ENCODE measurements at places on chromosomes 3 and 15. TPM values are rescaled to one million over a fixed set of nuclear protein-coding genes. Genes with fewer than 3 reads are reported as not detected.

DNA sequence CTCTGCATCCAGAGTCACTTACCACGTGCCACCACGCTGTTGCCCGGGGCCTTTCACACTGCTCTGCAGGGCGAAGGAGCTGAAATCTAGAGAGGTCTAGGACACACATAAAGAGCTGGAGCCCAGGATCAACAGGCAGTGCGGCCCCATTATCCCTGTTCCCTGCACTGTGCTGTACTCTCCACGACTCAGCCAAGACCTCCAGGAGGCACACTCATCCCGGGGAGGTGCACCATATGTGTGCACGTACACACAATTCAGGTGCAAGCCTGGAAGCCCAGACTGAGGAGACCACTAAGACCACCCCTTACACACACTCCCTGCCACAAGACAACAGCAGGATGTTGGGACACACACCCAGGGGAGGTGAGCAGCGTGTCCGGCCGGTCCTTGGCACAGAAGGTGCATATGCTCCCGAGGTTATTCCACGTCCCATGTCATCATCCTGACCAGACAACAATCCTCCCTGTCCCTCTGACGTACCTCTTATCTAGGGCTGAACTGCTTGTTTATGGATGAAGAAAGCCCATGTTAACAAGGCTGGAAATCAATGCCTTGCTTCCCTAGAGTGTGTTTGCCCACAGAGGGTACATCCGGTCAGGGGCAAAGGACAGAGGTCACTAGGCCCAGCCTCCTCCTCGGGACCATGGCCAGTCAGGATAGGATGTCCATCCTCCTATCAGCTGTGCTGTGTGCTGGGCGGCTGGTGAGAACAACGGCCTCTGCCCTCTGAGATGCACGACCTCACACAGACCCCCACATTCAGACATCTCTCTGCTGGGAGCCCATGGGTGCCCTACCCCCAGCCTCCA lies 16.1 kb downstream of the KLF15 start:
- H3K4me1 ChIP-seq = peaks cover 6% of the 10 kb centered on the region
- no peak for DNase-seq
- peaks cover 20% of the 10 kb centered on the region for H3K27me3 ChIP-seq
- no peak overlapping the region for H3K4me3 ChIP-seq
- H3K27ac ChIP-seq = no peak overlapping the region
- peaks cover 5% of the 10 kb centered on the region for H3K36me3 ChIP-seq

GRCh38 chr15:70528270-70528706 lies 235.1 kb downstream of the UACA start:
- no peak overlapping the region for H3K27ac ChIP-seq
- DNase-seq = no peak
- H3K4me3 ChIP-seq = no peak overlapping the region
- H3K27me3 ChIP-seq = peaks cover 16% of the 10 kb centered on the region
- peaks cover 15% of the 10 kb centered on the region for H3K4me1 ChIP-seq

GRCh38 chr15:33636958-33637357 lies 326.2 kb downstream of the RYR3 start:
- H3K36me3 ChIP-seq = no peaks in the 10 kb centered on the region
- no peak overlapping the region for H3K4me3 ChIP-seq
- H3K27me3 ChIP-seq = peaks cover 89% of the 10 kb centered on the region
- H3K4me1 ChIP-seq = no peaks in the 10 kb centered on the region

GRCh38 chr3:31705736-31706135 lies 173.0 kb downstream of the STT3B start:
- H3K4me1 ChIP-seq = peaks cover 30% of the 10 kb centered on the region
- peak overlapping the region; percentile 72 for H3K27ac ChIP-seq
- no peak for DNase-seq
- no peak overlapping the region for H3K4me3 ChIP-seq

GRCh38 chr3:144055604-144056003 lies 84.0 kb downstream of the DIPK2A start:
- DNase-seq = peak; percentile 9
- no peak overlapping the region for H3K27ac ChIP-seq
- no peaks in the 10 kb centered on the region for H3K36me3 ChIP-seq
- peaks cover 14% of the 10 kb centered on the region for H3K4me1 ChIP-seq
- H3K4me3 ChIP-seq = no peak overlapping the region

DNA sequence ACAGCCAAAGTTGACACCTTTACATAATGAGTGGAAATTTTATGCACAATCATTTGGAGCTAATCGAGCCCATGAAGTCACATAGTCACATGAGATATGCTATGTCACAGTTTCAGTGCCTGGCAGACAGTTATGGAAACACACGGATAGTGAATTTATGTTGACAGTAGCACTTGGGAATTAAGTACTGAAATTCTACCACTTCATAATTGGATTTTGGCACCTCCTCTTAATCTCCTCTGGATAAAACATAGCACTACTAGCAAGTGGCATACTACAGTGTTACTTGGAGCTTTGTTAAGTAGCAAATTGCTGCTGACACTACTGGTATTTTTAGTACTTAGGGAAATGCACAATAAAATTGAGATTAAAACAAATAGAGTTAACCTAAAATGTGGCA lies 1679.4 kb downstream of the OTOL1 start:
- no peak overlapping the region for H3K4me3 ChIP-seq
- H3K4me1 ChIP-seq = peaks cover 6% of the 10 kb centered on the region
- DNase-seq = no peak
- H3K36me3 ChIP-seq = no peaks in the 10 kb centered on the region
- H3K27me3 ChIP-seq = no peaks in the 10 kb centered on the region

Gene GOLGA6B
- not detected for total RNA-seq

- DNase-seq = no peak
- H3K4me1 ChIP-seq = no peaks in the 10 kb centered on the region
- H3K36me3 ChIP-seq = no peaks in the 10 kb centered on the region
- no peak overlapping the region for H3K4me3 ChIP-seq
- no peak overlapping the region for H3K27ac ChIP-seq
These were observed 155.2 kb upstream of the C2CD4B start for GRCh38 chr15:62320259-62320658.

GRCh38 chr3:9347081-9347480 lies 15.8 kb upstream of the THUMPD3 start:
- H3K4me3 ChIP-seq = no peak overlapping the region
- H3K27ac ChIP-seq = no peak overlapping the region
- no peaks in the 10 kb centered on the region for H3K27me3 ChIP-seq
- no peak for DNase-seq
- peaks cover 18% of the 10 kb centered on the region for H3K4me1 ChIP-seq

DNA sequence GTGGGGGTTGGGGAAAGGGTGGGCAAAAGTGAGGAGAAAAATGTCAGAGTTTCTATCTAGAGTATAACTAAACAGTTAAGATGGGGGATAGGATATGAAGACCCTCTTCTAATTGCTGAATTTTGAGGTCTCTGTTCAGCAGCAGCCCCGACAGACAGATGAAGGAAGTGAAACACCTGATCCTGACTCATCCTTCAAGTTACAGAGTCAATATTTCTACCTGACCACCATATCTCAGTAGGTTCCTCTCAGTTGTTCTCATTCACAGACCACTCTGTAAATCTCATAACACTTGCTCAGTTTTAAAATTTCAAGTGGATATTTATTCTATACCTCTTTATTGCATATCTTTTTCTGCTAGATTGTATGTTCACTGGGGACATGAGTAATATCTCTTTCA lies 69.5 kb downstream of the CCDC54 start:
- no peak overlapping the region for H3K4me3 ChIP-seq
- no peak overlapping the region for H3K27ac ChIP-seq
- no peaks in the 10 kb centered on the region for H3K27me3 ChIP-seq
- no peak for DNase-seq
- H3K4me1 ChIP-seq = no peaks in the 10 kb centered on the region

- no peak within 1 kb of the TSS for H3K27ac ChIP-seq
- peak within 1 kb of the TSS; percentile 60 for H3K4me3 ChIP-seq
- DNase-seq = peak; percentile 66
- H3K4me1 ChIP-seq = no peaks in the 10 kb centered on the region
- H3K36me3 ChIP-seq = peaks cover 6% of the 10 kb centered on the region
These were observed at the start of gene RASGRP1 for GRCh38 chr15:38564557-38565286. RASGRP1 (minus strand) TSS chr15:38564814; CDS start chr15:38564628, 186 bp downstream.

GRCh38 chr15:85031086-85031943 lies 49.7 kb downstream of the PDE8A start:
- no peak overlapping the region for H3K4me3 ChIP-seq
- H3K27ac ChIP-seq = no peak overlapping the region
- peaks cover 21% of the 10 kb centered on the region for H3K4me1 ChIP-seq
- DNase-seq = no peak

Gene PIERCE2
- total RNA-seq = 3.5 TPM

Gene BMF
- not detected for total RNA-seq

DNA sequence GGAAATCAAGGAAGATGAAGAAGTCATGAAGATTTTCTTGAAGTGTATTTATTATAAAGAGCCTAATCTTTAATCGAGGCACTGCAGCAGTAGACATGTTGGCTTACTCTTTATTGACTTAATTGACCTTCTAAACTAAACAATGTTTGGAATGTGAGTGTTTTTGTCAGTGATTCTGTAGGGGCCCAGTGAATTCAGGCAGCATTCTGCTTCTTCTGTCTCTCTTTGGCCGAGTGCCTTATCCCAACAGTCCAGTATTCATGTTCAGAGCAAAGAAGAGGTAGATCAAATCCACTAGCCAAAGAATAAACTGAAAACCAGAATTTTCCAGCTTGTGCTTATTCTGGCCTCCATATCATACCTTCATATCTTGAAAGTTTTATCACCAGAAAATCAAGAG lies 55.7 kb downstream of the RLBP1 start:
- H3K4me3 ChIP-seq = no peak overlapping the region

DNA sequence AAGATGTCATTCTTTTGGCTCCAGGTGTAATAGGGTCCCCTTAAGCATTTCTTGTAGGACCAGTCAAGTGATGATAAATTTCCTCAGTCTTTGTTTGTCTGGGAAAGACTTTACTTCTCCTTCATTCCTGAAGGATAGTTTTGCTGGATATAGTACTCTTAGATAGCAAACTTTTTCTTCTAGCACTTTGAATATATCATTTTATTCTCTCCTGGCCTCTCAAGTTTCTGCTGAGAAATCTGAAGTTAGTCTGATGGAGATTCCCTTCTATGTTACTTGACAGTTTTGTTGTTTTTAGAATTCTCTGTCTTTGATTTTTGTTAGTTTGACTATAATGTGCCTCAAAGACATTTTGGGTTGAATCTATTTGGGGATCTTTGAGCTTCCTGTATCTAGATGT lies 181.2 kb upstream of the HES1 start:
- H3K4me1 ChIP-seq = peaks cover 10% of the 10 kb centered on the region
- no peak overlapping the region for H3K4me3 ChIP-seq
- H3K36me3 ChIP-seq = no peaks in the 10 kb centered on the region

Gene PEX5L
- total RNA-seq = 0.47 TPM

DNA sequence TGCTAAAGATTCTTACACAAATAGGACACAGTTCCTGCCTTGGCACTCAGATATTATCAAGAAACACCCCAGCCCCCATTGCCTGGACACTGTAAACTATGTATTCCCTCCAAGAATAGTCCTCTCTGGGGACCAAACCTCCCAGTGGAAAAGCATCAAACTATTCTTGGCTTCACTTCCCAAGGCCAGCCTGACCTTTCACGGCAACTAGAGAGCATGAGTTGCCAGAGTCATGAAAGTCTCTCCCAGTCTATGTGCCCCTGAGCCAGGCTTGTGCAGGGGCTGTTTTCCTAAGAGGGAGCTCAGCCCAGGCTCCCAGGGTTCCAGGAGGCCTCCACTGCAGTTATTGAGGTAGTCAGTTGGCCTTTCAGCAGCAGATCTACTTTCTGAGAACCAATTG lies 251.9 kb upstream of the TGFBR2 start:
- H3K4me1 ChIP-seq = peaks cover 44% of the 10 kb centered on the region
- no peaks in the 10 kb centered on the region for H3K27me3 ChIP-seq
- H3K36me3 ChIP-seq = no peaks in the 10 kb centered on the region
- H3K27ac ChIP-seq = no peak overlapping the region

Gene HRG
- total RNA-seq = 0.16 TPM

DNA sequence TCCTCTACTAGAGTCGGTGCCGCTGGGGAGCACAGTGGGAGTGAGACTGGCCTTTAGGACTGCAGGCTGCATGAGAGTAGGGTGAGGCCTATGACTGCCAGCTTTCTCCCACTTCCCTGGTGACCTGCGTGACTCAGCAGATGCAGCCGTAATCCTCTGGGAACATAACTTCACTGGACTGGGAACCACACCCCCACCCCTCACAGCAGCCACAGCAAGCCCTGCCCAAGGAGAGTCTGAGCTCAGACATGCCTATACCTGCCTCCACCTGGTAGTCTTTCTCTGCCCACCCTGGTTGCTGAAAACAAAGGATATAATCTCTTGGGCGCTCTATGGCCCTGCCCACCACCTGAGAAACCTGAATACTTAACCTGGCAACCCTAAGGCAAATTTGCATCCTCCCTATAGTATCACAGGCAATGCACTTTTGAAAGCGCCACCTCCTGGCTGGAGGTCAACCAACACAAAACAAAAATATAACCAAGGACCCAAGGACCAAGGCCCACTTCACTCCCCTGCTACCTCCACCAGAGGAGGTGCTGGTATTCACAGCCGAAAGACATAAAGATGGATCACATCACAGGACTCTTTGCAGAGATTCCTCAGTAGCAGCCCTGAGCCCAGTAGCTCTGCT lies 308.9 kb downstream of the CTNNB1 start:
- H3K4me1 ChIP-seq = peaks cover 12% of the 10 kb centered on the region
- H3K27ac ChIP-seq = peak overlapping the region; percentile 90
- peak; percentile 84 for DNase-seq
- no peak overlapping the region for H3K4me3 ChIP-seq
- H3K36me3 ChIP-seq = no peaks in the 10 kb centered on the region
- no peaks in the 10 kb centered on the region for H3K27me3 ChIP-seq

GRCh38 chr3:128343287-128344051 lies 123.2 kb downstream of the DNAJB8 start:
- peaks cover 8% of the 10 kb centered on the region for H3K4me1 ChIP-seq
- H3K4me3 ChIP-seq = no peak overlapping the region
- H3K27me3 ChIP-seq = no peaks in the 10 kb centered on the region
- DNase-seq = peak; percentile 59

DNA sequence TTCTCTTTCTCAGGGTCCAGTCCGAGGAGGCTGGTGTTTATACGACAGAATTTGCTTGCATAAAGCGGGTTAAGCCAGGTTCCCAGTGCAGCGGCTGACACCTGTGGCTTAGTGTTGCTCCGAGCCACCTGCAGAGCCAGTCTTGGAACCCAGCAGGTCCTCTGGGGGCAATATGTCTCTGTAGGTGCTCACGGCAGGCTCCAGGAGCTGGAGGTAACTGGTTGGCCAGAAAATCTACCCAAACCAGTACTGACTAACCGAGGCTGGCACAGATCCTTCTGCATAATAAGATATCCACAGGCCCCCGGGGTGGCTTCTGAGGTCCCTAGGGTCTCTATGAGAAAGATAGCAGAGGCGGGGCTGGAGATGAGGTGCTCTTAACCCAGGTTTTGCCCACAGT lies 3.2 kb downstream of the MGLL start:
- no peaks in the 10 kb centered on the region for H3K27me3 ChIP-seq
- H3K4me1 ChIP-seq = peaks cover 49% of the 10 kb centered on the region
- DNase-seq = no peak
- no peaks in the 10 kb centered on the region for H3K36me3 ChIP-seq

Gene USP8
- total RNA-seq = 72.7 TPM

All from MCF 10A (cell line).